ENCODE measurements at places on chromosomes 4 and X.

- DNase-seq: no peak
These were observed 375.6 kb downstream of the GBA3 start for GRCh38 chr4:23068287-23068686.

- no peak for DNase-seq
These were observed 149.2 kb upstream of the TEX13C start for GRCh38 chrX:125170459-125170858.

GRCh38 chrX:141759238-141759637, 60.7 kb upstream of the SPANXD start:
- DNase-seq: no peak

- DNase-seq: peak; percentile 84
These were observed 59.9 kb downstream of the GK start for GRCh38 chrX:30713061-30713525.

GRCh38 chr4:45475548-45475947, 648.3 kb downstream of the GABRG1 start:
- DNase-seq: no peak

DNA sequence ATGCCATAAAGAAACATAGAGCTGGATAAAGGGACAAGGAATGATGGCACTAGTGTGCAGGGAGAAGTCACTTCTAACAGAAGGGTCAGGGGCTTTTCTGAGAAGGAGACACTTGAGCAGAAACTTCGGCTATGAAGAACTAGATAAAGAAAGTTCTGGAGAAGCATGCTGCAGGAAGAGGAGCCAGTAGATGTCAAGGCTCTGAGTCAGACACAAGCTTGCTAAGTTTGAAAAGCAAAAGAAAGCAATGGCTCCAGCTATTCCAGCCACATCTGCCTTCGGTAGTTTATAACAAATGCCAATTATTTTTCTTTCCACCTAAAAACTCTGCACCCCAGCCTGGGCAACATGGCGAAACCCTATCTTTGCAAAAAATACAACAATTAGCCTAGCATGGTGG, 7.5 kb downstream of the NUDT6 start:
- DNase-seq: peak; percentile 58

DNA sequence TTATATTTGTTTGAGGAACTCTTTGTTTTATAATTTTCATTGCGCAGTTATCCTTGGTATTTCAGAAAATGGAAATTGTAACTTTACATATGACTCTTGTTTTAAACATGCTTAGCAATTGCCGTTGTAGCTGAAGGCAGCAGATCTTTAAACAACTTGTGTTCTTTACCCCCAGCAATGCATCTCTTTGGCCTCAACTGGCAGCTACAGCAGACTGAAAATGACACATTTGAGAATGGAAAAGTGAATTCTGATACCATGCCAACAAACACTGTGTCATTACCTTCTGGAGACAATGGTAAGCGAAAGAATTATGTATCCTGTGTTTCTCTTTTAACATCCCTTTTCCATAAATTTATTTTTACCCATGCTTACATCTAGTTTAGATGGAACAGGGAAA, 263.6 kb downstream of the DCTD start:
- peak; percentile 2 for DNase-seq

- no peak for DNase-seq
These were observed 380.8 kb downstream of the FBXW7 start for GRCh38 chr4:152155070-152155469.

DNA sequence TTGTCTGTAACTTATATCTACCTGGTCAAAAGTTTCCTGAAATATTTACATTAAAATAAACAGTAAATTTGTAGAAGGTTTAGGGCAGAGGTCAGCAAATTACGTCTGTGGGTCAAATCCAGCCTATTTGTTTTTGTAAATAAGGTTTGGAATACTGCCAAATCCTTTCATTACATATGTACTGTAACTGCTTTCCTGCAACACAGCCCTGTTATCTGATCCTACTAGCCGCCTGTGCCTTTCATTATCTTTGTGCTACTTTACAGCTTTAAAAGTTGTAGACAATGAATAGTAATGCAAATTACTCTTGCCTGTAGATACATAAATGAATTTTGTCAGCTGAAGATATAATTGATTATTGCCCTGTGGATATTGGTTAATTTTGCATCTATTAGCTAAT, 369.6 kb upstream of the SLC7A11 start:
- no peak for DNase-seq

DNA sequence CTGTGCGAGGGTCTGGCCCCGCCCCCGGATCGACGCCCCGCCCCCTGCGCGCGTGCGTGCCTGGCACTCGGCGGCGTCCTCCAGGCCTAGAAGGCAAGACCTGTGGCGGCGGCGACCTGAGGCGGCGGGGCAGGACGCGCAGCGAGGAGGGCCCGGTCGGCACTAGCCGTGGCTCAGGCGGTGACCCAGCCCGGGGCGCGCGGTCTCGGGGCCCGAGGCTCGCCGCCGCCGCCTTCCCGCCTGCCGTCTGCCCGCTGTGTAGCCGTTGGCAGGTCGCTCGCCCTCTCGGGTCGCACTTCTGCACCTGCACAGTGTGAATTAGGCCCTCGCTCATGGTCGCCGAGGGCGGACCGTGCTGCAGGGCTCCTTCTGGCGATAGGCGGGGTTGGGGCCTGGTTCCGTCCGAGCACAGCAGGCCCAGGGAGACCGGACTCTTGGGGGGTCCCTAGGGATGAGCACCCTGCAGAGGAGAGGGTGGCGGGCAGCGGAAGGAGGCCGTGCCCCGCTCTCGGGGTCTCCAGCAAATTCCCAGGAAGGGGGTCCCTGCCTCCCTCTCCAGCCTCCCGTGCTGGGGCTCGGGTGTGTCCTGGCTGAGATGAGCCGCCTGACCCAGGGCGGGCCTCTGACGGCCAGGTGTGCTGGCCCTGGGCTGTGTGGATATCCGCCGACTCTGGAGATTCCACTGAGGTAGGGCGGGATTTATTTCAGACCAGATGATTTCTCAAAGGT, 557 bp upstream of the FAM53A start:
- no peak for DNase-seq
